ENCODE measurements at places on chromosomes 1 and 21. TPM values are rescaled to one million over a fixed set of nuclear protein-coding genes. Genes with fewer than 3 reads are reported as not detected.

The NPPA gene
- total RNA-seq, result not detected

DNA sequence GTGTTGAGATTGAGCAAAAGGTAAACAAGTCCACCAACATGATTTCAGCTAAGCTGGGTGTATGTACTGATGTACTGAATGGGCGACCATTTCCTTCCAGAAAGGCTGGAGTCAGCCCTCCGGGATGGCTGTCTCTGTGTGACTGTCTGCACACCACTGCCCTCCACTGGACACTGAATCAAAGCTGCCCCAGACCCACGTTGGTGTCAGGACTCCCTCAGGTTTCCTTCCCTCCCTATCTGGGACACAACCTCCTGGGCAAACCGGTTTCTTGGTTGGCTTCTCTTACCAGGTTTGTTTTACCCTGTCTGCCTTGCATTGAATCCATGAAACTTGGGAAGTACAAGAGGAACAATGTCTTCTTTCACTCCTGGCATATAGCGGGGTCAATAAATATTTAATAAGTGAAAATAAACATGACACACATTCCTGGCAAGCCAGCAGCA, 5.3 kb upstream of the SRP9 start:
- DNase-seq, result peak; percentile 95

The CD164L2 gene
- not detected for total RNA-seq

DNA sequence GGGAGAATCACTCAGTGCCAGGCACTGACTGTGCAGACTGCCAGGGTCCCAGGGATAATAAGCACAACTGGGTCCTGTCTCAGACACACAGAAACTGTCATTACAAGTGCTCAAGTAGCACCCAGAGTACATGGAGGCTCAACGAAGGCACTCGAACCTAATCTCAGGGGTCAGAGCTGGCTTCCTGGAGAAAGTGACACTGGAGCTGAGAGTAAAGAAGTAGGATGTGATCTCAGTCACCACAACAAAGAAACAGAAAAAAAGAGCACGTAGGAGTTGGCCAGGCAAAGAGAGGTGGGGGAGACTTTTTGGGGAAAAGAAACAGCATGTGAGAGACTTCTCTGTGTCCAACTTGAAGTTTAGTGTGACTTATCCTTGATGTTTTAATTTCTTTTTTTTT, 1.3 kb downstream of the CATSPER4 start:
- no peak for DNase-seq

DNA sequence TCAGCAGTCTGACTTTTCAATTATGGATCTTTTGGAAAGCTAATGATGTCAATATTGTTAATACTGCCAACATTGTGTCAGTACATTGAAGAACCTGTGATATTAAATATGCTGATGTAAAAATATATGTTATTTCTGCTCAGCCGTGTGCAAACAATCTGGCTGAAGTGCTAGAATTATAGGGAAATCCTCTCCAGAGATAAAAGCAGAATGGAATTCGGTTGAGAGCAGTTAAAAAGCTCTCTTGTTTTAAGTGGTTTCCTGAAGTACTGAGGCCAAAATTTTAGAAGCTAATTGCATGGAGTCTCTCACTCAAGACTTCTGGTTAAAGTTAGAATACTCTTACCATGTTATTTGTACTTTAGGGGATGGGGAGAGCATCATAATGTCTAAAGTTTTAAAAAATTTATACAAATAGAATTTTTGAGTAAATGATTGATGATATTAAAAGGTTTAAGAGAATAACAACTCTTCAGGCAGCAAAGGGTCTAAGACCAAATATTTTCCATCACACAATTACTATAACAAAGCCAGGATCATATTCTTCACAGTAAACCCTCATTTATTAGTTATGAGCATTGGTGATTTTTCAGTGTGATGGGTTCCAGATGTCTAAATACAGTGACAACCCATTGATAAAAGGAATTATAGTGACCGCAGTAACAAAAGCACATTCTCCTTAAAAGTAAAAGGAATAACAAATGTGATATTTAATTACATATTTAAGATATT, 834.2 kb upstream of the CXADR start:
- no peak for DNase-seq

DNA sequence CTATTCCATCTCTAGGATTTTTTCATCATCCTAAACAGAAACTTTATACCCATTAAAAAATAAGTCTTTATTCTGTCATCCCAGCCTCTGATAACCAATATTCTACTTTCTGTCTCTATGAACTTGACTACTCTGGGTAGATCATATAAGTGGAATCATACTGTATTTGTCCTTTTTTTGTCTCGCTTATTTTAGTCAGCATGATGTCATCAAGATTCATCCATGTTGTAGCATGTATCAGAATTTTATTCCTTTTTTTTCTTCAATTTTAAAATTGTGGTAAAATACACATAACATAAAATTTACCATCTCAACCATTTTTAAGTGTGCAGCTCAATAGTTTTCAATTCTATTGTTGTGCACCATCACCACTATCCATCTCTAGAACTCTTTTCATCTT, 90.0 kb downstream of the SYT14 start:
- DNase-seq, result no peak

The CNR2 gene
- total RNA-seq, result not detected
